ENCODE measurements at places on chromosomes 12 and 14.
A peak's percentile ranks its signal among the peaks of the same experiment; 100 is the strongest.

- no peak for DNase-seq
Measured at GRCh38 chr12:24560831-24561271, 388.1 kb downstream of the BCAT1 start.

GRCh38 chr12:106409878-106410277 lies 52.3 kb downstream of the POLR3B start:
- DNase-seq, result no peak

DNA sequence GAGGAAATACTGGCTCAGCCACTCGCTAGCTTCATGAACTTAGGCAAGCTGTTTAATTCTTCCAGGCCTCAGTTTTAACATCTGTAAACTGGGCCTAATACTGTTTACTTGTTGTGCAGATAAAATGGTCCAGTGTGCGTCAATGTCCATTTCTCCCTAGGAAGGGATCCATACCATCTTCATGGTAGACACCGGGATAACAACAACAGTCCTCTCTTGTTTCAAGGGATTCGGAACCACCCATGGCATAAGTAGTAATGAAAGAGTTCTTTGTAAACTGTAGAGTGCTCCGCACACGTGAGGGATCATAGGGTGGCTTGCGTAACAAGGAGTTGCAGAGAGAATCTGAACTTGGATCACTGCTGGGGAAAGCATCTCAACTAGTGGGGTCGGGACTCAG lies 17.3 kb upstream of the CHGA start:
- DNase-seq, result no peak

DNA sequence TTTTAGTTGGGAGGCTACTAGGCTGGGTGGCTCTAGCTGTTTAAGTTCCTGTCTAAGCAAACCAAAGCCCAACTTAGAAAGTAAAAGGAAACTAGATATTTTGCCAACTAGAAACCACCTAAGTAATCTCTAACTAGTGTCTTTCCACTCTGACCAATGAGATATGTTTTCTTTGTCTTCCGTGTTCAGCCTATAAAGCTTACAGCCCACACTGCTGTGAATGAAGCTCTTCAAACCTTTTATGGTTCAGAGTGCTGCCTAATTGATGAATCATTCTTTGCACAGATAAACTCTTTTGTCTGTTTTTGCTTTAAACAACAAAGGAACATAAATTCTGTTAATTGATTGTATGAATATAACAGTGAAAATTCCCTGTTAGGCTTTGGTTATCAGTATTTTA lies 66.1 kb downstream of the FUT8 start:
- DNase-seq, result peak; percentile 62

Data from fibroblast of skin of back (primary cell).